NCI-H1694 treated with DMSO at 0.1 percent for 48 hours (cell line): ENCODE measurements at places on chromosomes 1 and 21.

GRCh38 chr1:177281901-177282300, 111.1 kb downstream of the BRINP2 start:
- DNase-seq: no peak

GRCh38 chr1:8651236-8651890, 166.1 kb downstream of the RERE start:
- no peak for DNase-seq

- DNase-seq: no peak
These were observed 8.2 kb downstream of the SH2D2A start for GRCh38 chr1:156808186-156809030.

GRCh38 chr1:33624261-33624990, 152.0 kb downstream of the ZSCAN20 start:
- DNase-seq: no peak

GRCh38 chr1:10900251-10900651, 103.8 kb upstream of the CASZ1 start:
- no peak for DNase-seq

DNA sequence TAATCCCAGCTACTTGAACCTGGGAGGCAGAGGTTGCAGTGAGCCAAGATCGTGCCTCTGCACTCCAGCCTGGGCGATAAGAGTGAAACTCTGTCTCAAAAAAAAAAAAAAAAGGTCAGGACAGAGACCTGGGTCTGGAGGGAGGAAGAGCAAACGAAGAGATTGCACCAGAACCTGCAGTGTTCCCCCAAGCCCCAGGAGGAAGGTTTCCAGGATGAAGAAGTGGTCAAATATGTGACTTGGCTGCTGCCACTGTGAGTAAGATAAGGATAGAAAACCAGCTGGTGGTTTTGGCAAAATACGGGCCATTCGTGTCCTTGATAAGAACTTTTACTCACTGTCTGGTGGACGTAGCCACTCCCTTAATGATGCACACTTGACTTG, 42.2 kb downstream of the CLDN14 start:
- DNase-seq: no peak

- DNase-seq: no peak
These were observed 53.2 kb upstream of the PARP1 start for GRCh38 chr1:226461087-226461486.

DNA sequence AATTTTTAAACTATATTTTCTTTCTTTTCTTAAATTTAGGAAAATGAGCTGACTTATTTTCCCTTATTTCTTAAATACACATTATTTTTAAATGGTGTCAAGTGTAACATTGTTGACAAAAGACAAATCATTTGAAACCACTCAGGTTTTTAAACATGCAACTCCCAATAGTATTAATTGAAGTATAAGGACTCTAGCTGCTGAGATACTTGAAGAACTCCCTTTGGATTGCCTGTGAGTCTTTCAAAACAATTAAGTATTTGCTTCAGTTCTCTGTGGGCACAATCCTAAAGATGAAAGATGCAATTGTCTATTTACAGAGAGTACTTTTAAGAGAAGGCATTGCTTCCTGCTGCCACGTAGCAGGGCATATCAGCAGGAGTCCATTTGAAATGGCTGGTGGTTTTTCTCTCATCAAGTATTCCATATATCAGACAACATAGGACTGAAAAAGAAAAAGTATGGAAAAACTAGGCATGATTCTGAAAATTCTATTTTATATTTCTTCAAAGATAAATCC, 373.4 kb downstream of the NEGR1 start:
- DNase-seq: no peak

DNA sequence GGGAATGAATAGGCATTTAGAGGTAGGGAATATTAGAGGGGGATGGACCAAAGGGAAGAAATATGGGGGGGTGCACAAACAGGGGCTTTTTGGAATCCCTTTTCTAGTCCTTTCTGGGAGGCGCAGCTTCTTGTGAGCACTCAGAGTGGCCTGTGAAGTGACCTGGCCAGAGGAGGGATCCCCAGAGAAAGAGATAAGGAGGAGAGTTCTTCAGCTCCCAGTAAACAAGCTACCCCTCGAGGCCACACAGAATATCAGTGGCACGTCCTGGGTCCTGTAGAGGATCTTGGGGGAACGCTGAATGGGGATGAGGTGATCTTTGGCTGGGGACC, 19.4 kb downstream of the VANGL2 start:
- no peak for DNase-seq
